ENCODE measurements at places on chromosomes 1 and 21.

- DNase-seq = no peak
Measured at GRCh38 chr1:55547405-55547804, 332.2 kb upstream of the USP24 start.

DNA sequence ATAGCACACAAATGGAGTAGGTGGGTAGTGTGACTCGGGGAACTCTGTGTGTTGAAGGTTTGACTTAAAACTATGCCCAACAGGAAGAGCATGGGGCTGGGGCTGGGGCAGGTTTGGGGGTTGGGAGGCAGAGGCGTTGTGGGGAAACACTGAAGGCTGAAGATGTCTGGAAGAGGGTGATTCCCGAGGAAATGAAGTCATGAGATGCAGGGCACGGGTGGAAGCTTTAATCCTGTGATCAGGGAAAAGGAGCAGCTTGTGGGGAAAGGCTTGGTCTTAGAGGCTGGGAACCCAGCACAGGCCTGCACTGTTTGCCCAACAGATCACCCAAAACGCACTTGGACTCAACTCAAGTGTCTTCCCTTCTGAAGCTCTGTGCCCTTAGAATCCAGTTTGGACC lies 26.6 kb upstream of the CTBS start:
- DNase-seq = no peak

GRCh38 chr1:202199040-202199889 lies 5.7 kb downstream of the LGR6 start:
- DNase-seq = no peak

GRCh38 chr1:244163861-244164510 lies 112.9 kb downstream of the ZBTB18 start:
- DNase-seq = no peak

DNA sequence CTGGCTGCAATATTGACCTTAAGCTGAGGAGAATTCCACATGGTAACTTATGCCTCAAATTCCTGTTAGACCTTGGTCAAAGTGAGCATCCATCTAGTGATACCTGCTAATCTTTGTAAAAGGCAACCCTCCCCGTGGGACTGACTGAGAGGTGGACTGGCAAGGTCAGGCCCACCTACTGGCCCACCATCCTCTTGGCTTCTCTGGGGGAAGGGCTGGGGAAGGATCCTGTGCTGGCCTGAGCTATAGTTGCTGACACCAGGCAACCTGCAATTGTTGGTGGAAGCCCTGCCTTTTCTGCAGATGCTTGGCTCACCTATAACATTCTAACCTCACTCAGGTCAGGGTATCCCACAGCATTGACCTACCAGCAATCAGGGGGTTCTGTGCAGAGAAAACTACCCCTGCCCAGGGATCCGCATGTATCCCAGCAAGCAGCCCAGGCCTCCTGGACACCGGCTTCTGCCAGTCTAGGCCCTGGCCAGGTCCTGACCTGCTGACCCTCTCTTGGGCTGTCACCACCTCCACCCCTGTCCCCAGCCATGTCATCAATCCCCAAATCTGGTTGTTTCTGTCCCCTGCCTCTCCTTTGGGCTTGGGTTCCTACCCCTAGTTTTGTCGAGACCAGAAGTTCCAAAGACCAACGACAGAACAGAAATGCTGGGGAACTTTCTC lies 108.1 kb upstream of the EDN2 start:
- DNase-seq = no peak

DNA sequence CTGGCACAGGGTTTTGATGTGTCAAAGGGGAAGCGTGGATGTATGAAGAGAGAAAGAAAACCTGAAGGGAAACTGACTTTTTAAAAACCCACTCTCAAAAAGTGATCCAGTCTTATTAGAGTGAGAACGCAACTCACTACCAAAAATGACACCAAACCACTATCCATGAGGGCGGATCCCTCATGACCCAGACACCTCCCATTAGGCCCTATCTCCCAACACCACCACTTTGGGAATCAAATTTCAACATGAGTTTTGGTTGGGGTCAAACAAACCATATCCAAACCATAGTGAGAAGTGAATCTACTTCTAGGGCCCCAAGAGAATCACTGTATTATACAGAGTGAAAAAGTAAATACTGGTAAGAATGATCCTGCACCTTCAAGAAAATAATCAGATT lies 53.5 kb downstream of the FNBP1L start:
- no peak for DNase-seq

DNA sequence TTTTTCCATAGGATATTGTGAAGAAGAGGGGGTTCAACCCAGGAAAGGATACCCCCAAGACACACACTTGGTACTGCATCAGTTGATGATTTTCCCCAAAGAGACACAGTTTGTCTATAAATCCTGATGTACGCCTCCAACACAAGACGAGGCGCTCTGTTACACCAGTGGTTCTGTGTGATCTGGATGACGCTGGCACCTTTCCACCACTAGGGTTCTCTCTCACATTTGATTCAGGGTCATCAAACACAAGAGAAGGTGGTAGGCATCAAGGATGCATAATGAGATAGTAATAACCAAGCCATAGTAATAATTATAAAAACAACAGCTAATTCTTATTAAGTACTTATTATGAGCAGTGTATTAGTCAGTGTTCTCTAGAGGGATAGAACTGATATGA lies 508.8 kb upstream of the ZP4 start:
- DNase-seq = no peak

DNA sequence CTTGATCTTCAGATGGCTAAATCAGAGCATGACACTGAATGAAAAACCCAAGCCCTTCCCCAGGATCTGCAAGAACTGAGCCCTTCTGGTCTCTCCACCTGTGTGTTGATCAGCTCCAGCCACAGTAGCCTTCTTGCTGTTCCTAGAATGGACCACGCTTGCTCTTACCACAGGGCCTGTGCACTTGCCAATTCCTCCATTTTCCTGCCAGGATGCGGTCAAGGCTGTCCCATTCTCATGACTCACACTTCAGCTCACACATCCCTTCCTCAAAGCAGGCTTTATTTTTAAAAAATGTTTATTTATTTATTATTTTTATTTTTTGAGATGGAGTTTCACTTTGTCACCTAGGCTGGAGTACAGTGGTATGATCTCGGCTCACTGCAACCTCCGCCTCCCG lies 43.6 kb upstream of the GRHL3 start:
- no peak for DNase-seq

DNA sequence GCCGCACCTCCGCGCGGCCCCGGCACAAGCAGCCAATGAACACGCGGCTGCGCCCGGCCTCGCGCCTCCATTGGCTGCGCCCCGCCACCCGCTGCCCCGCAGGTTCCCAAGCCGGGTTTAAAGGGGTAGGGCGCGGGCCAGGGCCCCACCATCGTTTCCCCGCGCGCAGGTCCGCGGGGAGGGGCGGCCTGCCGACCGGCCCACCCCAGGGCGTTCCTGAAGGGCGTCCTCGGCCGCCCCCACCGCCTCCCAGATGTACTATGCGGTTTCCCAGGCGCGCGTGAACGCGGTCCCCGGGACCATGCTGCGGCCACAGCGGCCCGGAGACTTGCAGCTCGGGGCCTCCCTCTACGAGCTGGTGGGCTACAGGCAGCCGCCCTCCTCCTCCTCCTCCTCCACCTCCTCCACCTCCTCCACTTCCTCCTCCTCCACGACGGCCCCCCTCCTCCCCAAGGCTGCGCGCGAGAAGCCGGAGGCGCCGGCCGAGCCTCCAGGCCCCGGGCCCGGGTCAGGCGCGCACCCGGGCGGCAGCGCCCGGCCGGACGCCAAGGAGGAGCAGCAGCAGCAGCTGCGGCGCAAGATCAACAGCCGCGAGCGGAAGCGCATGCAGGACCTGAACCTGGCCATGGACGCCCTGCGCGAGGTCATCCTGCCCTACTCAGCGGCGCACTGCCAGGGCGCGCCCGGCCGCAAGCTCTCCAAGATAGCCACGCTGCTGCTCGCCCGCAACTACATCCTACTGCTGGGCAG lies at the start of gene OLIG1:
Gene OLIG1, plus strand, starts transcription at position 148 of the 750 bp plus-strand sequence. Its CDS starts 106 bp downstream, at position 254.
- no peak for DNase-seq

GRCh38 chr1:65232461-65232990 lies 76.8 kb upstream of the DNAJC6 start:
- no peak for DNase-seq

DNA sequence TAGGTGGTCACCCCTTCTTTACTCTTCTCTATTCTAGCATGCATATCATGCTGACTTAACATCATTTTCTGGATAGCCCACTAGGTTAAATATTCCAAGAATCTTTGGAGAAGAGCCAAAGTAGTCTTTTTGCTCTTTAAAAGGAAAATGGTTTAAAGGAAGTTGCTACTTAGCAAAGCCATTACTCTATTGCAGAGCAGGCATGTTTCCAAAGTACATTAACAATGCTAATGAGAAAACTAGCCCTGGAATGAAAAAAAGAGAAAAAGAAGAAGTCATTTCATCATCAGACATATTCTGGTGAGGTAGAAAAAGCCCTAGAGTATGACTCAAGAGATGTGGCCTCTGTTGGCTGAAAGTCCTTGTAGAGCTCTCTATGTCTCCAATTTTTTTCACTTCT lies 74.0 kb downstream of the NUF2 start:
- no peak for DNase-seq

GRCh38 chr1:30741239-30741894 lies 16.2 kb downstream of the LAPTM5 start:
- DNase-seq = no peak

- DNase-seq = no peak
Measured at GRCh38 chr1:182795563-182796228, 6.1 kb downstream of the NPL start.

DNA sequence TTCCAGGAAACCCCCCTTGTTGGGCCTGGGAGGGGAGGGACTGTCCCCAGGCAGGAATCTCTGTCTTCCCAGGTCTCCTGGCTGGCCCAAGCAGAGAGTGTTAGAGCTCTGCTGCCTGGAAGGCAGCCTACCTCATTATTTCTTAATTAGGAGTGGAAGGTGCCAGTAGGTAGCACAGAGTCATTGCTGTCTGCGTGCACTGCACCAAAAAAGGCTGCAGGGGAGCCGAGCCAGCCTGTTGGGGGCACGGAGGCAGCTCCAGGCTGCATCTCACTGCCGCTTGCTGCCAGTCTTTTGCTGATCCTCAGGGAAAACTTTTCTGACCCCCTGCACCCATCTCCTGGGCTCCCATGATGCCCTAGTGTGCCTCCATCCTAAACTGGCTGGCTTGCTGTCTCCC lies 58.1 kb downstream of the LRRN2 start:
- no peak for DNase-seq

DNA sequence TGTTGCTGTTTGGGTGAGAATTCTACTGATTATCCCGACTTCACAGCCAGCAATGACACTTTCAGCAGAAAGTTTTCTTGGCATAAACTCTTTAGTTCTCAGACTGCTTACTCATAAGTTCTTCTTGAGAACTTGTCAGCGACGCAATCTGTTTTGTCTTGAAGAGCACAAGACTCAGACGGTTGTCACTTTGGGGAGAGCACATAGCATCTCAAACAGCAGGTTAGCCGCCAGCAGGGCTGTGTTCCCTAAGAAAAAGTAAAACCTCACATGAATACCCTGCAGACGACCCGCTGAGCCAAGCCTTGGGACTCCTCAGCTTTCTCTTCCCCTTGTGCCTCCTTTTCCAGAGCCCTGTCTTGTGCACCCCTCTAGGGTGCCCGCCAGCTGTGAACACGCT lies 11.4 kb downstream of the AGMAT start:
- no peak for DNase-seq

GRCh38 chr1:165856606-165857005 lies 29.2 kb downstream of the UCK2 start:
- no peak for DNase-seq

DNA sequence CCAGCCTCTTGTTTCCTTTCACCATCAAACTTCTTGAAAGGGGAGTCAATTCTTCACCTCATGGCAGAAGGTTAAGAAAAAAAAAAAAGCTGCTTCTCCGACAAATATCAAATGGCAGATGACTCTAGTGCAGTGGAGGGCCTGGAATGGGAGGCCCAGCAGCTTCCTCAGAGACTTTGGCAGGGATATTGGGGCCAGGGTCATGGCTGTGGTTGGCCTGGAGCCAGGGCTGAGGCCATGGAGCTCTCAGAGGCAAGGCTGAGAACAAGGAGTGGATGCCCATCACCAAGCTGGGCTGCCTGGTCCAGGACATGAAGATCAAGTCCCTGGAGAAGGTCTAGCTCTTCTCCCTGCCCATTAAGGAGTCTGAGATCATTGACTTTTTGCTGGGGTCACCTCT lies 18.7 kb downstream of the MTF1 start:
- DNase-seq = no peak

DNA sequence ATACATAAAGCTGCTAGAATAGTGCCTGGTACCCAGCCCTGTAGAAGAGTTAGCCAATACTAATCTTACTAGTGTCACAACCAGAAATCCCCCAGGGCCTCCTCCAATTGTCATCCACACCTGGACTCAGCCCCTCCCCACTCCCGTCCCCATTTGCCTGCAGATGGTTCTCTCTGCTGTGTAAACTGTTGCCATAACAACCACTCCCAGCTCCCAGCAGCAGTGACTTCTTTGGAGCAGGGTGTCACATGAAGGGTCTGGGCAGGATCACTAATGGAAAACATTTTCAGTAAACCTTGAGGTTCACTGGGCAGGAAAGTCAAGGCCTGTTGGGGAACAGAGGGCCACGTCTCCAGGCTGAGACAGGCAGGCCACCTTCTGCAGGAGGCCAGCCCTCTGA lies 126.0 kb upstream of the IPO9 start:
- DNase-seq = no peak

DNA sequence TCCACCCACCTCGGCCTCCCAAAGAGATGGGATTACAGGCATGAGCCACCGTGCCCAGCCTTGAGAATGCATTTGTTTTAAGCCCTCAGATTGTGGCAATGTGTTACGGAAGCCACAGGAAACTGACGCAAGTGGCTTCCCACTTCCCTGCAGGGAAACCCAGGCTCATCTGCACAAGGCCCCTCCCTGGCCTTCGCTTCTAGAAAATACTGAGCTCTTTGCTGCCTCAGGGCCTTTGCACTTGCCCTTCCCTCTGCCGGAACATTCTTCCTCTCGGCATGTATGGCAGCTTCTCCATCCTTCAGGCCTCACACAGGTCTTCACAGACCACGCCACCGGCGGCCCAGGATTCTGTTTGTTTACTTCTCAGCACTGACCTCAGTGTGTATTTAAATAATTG lies 137.0 kb upstream of the TMEM51 start:
- no peak for DNase-seq

DNA sequence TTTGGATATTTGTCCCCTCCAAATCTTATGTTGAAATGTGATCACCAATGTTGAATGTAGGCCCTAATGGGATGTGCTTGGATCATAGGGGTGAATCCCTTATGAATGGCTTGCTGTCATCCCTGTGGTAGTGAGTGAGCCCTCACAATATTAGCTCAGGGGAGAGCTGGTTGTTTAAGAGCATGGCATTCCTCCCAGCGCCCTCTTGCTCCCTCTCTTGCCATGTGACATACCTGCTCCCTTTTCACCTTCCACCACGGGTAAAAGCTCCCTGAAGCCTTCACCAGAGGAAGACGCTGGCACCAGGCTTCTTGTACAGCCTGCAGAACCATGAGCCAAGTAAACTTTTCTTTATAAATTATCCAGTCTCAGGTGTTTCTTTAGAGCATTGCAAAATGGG lies 305.6 kb downstream of the KCTD3 start:
- DNase-seq = no peak
